ENCODE measurements at places on chromosomes 16 and 17.
A peak's percentile ranks its signal among the peaks of the same experiment; 100 is the strongest.

DNA sequence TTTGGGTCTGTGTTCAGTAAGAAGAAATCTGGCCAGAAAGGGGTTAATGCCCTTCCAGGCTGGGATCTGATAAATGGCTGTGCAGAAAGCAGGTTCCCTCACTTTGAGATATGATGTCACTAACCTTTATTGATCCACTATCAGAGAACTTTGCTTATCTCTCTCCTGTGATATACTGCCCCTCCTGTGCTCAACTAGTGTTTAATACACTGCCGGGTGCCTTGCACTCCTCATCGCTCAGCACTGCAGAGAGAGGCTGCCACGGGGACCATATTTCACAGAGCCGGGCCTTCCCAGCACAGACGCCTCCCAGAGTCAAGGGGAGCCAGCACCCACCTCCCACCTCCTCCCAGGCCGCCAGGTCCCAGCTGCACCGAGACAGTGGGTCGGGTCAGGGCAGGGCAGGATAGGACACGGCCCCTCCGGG is 20.2 kb downstream of the ZFHX3 start:
- DNase-seq = no peak

DNA sequence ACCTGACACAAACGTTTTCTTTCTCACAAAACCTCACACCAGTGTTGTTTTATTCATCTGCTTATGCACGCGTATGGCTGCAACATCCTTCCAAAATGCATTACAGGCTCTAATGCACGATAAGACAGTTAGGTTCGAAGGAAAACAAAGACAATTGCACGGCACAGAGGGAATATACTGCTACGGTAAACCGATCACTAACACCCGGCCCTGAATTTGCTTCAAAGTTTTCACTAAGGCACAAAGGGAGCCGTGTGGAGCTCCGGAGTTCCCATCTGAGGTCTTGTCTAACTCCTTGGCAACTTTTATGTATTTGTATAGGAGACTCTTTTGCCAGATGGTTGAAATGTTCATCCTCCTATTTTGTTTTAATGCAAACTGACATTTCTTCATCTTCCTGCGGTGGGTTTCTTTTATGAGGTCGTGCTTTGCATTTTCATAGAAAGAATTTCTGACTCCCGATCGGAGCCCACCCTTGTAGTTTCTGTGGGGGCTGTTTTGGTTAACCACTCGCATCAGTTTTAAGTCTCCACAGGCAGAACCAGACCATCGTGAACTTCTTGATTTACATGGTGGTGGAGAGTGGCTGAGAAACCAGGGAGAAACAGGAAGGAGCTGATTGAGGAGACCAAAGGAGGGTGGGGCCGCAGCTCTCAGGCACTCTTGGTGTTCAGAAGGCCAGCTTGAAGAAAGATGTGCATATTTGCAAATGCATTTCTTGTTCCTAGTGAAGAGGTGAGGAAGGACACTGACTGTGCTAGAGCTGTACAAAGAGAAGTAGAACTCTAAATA is 516.8 kb downstream of the MAF start:
- no peak for DNase-seq

- no peak for DNase-seq
Observed at GRCh38 chr17:73686126-73686525, 41.9 kb upstream of the SDK2 start.

GRCh38 chr16:22188595-22189442 is 17.3 kb upstream of the EEF2K start:
- DNase-seq = peak; percentile 82

DNA sequence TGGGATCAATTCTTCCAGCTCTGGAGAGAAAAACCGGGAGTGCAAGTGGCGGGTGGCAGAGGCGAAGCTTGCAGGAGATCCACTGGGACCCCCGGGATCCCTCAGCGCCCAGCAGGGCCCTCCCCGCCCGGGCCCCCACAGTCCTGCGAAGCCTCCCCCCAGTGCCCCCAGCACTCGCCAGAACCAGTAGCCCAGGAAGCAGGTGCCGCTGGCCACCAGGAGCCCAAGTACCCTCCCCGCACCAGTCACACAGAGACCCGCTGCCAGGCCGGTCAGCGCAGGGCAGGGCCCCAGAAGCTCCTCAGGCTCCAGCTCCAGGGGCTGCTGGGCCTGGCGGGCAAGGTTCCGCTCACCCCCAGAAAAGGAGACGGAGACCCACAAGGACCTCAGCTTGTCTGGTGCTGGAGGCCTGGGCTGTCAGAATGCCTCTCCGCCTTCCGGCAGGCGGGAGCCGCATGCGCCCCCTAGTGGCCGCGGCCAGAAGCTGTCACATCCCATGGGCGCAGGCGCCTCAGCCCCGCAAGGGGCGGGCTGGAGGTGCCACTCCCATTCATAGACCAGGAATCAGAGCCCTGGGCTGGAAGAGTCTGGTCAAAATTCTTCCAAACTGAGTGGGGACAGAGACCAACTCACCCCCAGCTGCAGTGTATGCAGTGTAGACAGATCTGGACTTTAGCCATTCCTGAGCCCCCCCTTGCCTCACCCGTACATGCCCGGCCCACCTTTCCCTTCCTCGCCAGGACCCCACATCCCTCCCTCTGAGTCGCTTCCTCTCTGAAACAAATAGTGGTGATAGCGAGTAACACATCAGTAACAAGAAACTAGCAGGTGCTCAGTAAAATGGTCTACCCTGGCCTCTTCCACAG is 1002.3 kb downstream of the KCNJ18 start:
- DNase-seq = no peak

DNA sequence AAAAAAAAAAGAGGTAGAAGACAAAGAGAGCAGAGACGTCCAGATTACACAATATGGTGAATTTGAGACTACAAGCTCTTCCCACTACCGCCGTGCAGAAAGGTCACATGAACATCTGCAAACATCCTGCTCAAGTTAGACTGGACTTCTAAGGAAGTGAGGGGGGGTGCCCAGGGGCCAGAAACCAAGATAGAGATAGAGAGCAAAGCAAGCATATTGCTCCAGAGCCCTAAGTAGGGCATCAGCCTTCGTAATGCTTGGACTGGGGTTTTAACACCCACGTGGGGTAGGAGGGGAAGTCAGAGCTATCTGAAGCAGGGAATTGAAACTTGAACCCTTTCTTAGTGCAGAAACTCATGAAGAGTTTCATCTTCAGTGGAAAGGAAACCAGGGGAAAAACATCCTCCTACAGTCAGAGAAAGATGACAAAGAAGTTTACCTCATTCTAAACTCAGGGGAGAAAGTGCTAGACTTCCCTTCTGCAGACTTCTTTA is 8.7 kb downstream of the CLEC19A start:
- no peak for DNase-seq

DNA sequence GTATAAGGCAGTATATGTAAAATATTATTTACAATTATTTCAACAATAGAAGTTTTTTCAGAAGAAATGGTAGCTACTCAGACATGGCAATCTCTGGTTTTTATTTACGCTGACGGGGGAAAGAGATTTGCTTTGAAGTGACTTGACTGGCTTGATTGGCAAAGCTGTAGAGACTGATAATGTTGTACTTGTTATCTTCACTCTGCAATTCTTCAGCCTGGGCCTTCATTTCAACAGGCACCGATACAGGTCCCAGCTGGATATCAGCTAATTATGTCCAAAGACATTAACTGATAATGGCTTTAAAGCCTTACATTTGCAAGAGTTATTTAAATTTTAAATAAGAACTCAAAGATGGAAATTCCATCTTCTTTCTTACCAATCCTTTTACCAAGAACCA is 151.4 kb upstream of the HS3ST3A1 start:
- no peak for DNase-seq

DNA sequence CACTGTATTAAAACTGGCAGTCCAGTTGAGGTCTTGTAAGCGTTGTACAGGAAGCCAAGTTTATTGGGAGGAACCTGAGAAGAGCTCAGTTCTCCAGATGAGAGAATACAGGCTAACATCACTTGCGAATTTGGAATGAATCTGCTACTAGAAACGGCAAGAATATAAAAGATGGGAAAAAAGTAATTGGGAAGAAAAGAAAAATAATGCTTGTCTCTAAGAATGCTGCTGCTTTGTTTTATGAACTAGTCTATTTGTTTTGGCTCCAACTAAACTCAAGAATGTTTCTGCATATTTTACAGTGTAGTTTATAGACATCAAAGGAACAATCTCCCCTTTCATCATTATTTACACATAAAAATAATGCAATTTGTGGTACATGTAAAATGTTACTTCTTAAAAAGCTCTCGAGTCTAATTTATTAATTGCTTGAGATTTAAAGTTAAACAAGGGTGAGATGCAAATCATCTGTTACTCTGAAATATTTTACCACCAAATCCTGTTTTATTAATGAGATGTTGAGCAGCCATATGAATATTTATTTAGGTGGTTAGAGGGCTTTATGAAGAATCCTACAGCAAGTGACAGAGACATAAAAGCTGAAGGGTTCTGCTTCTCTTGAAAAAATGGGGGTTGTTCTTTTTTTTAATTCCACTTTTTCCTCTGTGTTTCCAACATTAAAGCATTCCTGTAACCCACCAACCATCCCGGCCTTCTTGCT is 162.1 kb upstream of the AXIN2 start:
- peak; percentile 3 for DNase-seq

- DNase-seq = no peak
Observed at GRCh38 chr17:16968786-16969185, 3.1 kb downstream of the TNFRSF13B start.

DNA sequence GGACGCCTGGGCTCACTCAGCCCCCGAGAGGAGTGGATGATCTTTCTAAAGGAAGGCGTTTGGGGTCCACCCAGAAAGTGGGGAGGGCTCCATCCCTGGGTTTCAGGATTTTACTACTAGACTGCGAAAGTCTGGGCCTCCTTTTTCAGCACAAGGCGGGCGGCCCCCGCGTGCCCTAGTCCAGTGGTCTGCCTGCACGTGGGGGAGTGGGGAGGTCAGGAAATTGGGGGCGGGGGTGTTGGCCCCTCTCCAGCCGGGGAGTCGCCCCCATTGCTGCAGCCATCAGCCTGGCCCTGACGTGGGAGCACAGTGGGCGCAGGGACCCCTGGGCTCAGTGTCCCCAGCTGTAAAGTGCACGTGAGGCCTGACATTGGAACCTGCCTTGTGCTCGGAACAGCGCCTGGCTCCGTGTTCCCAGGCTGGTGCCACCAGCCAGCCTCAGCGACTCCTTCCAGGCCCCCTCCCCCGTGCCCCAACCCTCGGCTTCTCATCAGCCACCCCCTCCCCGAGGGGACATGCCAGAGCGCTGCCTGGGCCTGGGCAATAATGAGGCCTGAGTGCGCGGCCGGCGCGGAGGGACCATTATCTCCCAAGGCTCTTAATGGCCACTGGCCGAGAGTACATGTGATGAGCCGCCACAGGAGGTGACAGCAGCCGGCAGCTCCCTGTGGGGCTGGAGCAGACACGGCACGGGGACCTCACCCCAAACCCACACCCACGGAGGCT is 2.4 kb upstream of the C1QTNF8 start:
- DNase-seq = no peak

DNA sequence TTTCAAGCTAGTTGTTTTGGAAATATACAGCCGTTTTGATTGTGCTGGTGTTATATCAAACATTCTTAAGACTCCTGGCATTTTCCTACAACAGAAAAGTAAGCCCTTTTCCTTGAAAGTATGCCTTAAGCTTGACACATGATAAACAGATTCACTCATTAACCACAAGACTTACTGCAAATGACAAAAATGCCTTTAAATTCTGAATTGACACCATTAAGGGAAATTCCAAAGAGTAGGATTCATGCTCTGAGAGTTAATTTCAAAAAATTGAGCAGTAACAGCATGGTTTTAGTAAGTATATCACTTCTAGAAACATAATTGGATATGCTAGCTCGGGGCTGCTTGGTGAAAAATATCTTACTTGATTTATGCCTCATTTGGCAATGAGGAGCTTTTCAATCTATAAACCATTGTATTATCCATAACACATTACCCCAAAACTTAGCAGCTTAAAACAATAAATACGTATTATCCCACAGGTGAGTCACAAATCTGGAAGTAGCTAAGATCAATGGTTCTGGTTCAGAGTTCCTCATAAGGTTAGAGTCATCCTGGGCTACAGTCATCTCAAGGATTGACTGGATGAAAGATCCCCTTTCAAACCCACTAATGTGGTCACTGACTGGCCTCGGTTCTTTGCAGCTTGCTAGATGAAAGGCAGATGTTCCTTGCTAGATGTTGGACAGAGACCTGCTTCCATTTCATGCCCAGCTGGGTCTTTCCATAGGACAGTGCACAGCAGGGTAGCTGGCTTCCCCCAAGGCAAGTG is 8.2 kb upstream of the PHAF1 start:
- DNase-seq = peak; percentile 46

- DNase-seq = no peak
Observed at GRCh38 chr16:89861648-89862047, 11.7 kb upstream of the TCF25 start.

All from HFFc6 (cell line).